ENCODE measurements at places on chromosomes 16 and 17.

DNA sequence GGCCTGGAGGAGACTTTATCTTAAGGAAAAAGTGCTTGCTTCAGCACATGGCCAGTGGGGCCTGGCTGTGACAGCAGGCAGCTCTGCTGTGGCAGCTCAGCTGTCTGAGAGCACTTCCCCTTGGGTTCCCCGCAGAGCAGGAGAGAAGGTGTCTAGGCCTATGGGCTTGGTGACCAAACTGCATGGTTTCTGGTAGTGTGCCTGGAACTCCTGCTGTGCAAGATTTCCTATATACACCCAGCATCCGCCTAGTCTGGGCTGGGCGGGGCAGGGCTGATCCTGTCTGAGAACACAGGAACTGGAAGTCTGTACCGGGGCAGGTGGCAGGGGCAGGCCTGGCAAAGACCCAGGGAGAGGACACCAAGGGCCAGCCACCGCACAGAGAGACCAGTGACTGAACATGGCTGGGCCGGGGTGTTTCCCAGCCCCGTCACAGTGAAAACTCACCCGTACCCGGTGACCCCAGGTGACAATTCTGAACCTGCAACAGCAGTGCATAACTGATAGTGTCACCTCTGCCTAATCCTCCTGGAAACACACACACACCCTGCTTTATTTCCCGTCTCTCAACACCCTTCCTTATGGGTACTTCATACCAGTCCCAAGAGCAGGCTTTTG is 39.3 kb downstream of the CHD9 start:
- DNase-seq: no peak

- no peak for DNase-seq
Measured at GRCh38 chr17:29594519-29595090, 1.7 kb downstream of the ANKRD13B start.

- no peak for DNase-seq
Measured at GRCh38 chr16:87166934-87167333, 150.3 kb downstream of the C16orf95 start.

- DNase-seq: no peak
Measured at GRCh38 chr16:52383640-52384292, 163.2 kb downstream of the TOX3 start.

DNA sequence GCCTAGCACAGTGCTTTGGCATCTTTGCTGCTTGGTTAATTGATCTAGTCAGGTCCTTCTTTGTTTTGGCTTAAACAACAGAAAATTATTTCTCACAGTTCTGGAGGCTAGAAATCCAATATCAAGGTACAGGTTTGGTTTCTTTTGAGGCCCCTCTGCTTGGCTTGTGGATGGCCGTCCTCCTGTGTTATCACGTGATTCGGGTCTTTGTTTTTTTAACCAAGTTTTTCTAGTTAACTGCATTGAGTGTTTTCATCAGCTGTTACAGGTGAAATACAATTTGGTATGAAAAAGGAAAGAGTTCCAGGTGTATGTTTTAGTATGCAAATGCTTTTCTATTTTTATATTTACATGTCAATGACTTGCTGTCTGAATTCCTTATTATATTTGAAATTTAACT is 2.8 kb downstream of the NLK start:
- DNase-seq: no peak

- DNase-seq: no peak
Measured at GRCh38 chr16:22272870-22273650, 24.1 kb upstream of the POLR3E start.

DNA sequence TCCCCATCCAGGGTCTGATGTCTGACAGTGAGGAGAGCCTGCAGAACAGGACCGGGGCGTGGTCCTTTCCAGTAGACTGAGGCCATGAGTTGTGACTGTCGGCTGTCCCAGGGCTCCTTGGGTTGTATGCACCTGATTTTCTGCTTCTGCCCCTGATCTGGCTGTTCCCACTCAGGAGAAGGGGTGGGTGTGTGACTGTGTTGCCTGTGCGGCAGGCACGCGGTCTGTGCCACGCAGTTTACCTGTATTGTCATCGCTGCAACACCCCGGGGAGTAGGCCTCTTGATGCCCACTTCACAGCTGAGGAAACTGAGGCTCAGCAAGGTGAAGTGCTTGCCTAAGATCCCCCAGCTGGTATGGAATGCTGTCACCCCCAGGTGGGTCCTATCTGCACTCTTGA is 1.4 kb downstream of the CRISPLD2 start:
- no peak for DNase-seq

DNA sequence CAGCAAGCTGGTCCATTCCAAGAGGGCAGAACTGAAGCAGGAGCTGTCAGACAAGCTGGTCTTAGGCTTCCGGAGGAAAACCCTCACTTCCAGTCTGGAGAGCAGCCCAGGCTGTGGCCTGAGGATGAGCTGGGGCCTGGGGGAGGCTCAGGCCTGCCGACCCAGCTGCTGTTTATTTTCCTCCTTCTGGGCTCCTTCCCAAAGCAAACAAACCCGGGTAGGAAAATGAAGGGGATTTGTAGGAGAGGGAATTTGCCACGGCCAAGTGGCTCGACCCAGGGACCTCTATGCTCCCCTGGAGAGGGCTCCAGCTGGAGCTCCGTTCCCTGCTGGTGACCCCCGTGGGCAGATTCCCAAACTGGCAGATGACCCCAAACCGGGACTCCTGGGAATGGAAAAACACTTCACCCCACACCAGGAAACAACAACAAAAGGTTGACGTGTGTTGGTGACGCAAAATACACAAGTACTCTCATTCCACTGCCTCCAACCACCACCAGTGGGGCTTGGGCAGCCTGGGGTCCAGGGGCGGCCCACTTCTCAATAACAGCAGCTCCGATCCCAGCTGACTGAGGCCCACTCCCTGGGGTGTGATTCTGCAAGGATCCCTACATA is 8.8 kb downstream of the JUP start:
- peak; percentile 97 for DNase-seq

GRCh38 chr16:30112197-30113030 is 923 bp downstream of the GDPD3 start:
- DNase-seq: no peak

DNA sequence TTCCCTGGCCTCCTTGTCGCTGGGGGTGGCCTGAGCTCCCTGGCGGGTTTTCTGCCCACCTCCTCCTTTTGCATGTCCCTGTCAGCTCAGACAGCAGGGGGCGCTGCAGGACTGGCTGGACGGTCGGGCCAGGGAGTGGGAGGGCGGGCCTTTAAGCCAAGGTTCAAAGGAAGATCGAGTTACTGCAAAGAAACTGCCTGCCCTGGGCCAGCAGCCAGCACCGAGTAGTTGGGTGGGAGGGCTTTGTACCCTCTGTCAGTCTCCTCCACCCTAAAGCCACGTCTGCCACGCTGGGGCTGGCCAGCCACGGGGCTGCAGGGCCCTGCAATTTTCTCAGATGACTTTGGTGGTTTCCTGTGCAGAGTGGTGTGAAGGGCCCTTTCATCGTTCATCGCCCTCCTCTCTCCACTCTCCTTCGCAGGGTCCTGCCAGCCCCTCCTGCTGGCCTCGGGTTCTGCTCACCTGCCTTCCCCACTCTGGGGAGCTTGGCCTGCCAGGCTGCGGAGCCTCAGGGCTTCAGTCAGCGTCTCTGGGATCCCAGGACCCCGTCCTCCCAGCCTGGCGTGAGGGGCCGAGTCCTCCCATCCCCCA is 12.3 kb downstream of the GPR142 start:
- DNase-seq: peak; percentile 57

GRCh38 chr16:82506692-82507670 is 119.8 kb upstream of the CDH13 start:
- no peak for DNase-seq

GRCh38 chr17:13302983-13303382 is 285.2 kb upstream of the ELAC2 start:
- DNase-seq: no peak

GRCh38 chr17:18227635-18228034 is 2.2 kb downstream of the LLGL1 start:
- no peak for DNase-seq

GRCh38 chr16:10982465-10983150 is 38.2 kb downstream of the CLEC16A start:
- no peak for DNase-seq

GRCh38 chr16:86002178-86002900 is 103.4 kb downstream of the IRF8 start:
- DNase-seq: no peak

DNA sequence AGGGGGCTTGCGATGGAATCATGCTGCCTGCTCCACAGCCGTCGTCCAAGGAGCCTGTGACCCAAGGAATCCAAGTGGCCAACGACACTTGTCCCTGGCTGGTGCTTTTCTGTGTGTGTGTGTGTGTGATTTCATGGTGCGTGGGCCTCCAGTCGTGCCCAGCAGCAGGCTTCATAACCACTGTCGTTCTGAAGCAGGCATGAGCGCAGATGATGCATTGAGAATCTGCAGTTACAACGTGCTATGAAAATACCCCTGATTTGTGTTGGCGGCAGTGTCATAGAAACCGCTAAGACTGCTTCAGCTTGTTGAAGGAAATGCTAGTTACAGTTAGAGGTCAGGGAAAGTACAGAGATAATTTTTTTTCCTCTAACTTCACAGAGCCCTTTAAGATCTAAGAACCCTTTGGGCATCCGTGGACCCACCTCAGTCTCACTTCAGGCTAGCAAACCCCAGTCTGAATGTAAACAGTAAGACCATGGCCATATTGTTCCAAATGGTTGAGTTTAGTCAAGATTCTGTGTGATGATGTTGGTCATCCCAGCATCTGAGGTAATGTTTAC is 15.6 kb downstream of the C16orf90 start:
- no peak for DNase-seq

DNA sequence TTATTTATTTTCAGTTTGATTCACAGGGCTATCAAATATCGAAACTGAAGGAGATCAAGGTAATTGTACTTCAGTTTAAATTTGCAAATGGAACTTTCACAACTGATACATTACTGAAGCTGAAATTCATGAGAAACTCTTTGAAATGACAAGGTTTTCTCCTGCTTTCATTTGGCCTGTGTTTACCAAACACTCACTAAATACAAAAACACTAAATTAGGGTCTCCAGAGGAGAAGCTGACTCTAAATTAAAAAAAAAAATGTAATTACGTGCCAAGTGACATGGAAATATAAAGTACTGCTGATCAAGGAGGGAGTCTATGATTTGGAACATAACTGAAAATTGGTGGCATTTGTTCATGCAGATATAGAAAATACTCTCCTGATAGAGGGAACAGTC is 205.8 kb downstream of the CDH11 start:
- DNase-seq: no peak

DNA sequence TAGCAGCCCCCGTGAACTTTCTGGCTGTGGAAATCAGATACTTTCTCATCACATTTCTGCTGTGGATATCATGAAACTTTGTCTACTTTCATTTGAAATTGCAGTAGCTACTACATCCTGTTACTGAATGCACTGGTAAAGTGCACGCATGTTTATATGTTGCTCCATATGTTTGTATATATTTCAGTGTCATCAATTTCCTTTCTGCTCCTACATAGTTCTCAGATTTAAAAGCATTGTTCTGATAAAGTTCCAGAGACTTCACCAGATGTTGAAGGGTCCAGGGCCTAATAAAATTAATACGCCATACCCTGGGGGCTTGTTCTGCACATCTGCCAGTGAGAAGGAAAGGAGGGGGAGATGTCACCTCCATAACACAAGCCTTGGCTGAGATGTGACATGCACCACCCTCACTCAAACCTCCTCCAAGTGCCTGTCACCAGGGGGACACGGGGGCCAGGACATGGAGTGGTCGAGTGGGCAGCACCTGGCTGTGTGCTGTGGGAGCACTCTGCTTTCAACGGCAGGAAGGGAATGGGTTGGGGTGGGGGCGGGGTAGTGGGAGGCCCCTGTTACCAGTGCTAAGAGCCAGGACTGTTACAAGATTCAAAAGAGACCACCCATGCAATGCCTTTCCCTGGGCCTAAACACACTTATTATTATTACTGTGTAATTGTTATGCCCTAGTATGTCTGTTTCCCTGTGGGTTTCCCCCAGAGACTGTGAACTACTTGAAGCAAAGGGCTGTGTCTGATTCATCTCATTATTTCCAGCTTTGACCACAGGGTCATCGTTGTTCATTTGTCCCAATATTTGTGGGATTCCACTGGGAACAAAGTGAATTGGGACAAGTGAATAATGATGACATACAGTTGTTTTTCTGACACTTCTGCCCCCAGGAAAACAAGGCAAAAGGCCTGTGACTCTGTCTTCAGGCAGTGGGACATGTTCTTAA is 193.4 kb downstream of the FOXL1 start:
- no peak for DNase-seq

GRCh38 chr16:88424587-88425235 is 28.4 kb upstream of the ZFPM1 start:
- no peak for DNase-seq

DNA sequence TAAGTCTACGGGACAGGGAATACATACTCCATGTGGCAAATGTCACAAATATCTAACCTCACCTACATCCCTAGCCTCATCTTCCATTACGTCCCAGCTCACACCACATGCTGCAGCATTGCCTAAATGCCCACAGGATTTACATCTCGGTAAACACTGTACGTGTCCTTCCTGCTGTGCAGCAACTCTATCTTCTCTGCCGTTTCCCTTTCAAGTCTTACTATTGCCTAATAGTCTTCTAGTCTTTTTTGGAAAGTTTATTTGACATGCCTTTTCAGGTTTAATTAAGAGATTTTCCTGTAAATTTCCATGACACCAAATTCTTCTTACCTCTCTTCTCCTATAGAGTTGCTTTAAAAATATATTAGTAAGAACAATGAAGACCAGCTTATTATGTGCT is 120.5 kb downstream of the HS3ST4 start:
- DNase-seq: no peak

- DNase-seq: no peak
Measured at GRCh38 chr17:58702045-58702476, 9.7 kb downstream of the RAD51C start.

DNA sequence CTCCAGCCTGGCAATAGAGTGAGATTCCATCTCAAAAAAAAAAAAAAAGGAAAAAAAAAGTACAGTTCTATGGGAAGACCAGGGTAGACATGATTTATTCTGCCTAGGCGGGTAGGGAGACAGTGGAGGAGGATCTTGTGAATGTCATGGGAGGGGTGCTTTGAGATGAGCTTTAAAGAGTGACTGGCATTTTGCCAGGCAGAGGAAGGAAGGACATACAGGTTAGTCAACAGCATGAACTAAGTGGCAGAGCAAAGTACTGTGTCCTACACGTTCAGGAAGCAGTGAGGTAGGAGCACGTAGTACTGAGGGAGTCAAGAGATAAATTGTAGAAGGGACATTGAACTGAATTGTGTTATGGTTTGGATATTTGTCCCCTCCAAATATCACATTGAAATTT is 451.5 kb downstream of the TOX3 start:
- DNase-seq: no peak

DNA sequence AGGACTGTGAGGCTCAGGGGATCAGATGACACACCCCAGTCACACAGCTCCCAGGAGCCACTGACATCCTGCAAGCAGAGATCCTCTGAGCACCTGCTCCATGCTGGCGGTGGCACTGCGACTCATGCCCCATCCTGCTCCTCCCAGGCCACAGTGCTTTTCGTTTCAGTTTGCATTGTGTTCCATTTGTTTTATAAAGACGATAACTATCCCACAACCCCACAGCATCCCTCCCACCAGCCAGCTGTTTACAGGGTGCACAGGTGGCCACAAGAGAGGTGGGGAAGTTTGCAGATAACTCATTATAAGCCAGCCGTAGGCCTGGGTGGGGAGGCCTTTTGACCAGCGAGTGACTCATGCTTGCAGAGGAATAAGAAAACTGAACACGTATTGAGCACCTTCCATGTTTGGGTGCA is 28.2 kb downstream of the BCO1 start:
- no peak for DNase-seq

- no peak for DNase-seq
Measured at GRCh38 chr17:4941319-4941610, 1.2 kb downstream of the RNF167 start.

GRCh38 chr17:65434251-65434650 is 127.2 kb downstream of the AXIN2 start:
- no peak for DNase-seq
